ENCODE measurements at places on chromosomes 16 and 17.

GRCh38 chr17:55772086-55772485 lies 21.2 kb downstream of the PCTP start:
- DNase-seq, result no peak

GRCh38 chr16:66372078-66372897 lies 5.8 kb downstream of the CDH5 start:
- no peak for DNase-seq

DNA sequence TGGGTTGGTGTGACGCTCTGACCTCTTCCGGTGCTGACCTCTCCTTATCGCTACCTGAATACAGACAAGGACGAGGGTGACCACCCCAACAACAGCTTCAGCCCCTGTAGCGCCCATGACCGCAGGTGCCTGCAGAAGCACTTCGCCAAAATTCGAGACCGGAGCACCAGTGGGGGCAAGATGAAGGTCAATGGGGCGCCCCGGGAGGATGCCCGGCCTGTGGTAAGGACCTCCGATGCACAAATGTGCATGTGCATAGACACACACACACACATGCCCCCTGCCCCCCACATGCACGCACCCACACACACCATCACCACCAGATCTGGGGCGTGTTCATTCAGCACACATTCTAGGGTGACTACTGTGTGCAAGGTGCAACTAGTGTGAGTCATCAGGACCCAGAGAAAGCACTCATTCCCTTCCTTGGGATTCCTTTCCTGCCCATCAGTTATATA lies 9.7 kb downstream of the IGFBP4 start:
- DNase-seq, result no peak

- DNase-seq, result no peak
These were observed 2.1 kb upstream of the CAMKK1 start for GRCh38 chr17:3894911-3895343.

All from T-helper 22 cell (primary cell).